ENCODE measurements at places on chromosomes 3 and 15.
A peak's percentile ranks its signal among the peaks of the same experiment; 100 is the strongest.

GRCh38 chr3:196360586-196360985 lies 22.4 kb upstream of the TM4SF19 start:
- DNase-seq = no peak

GRCh38 chr3:168341192-168341815 lies 245.6 kb upstream of the GOLIM4 start:
- DNase-seq = peak; percentile 26

DNA sequence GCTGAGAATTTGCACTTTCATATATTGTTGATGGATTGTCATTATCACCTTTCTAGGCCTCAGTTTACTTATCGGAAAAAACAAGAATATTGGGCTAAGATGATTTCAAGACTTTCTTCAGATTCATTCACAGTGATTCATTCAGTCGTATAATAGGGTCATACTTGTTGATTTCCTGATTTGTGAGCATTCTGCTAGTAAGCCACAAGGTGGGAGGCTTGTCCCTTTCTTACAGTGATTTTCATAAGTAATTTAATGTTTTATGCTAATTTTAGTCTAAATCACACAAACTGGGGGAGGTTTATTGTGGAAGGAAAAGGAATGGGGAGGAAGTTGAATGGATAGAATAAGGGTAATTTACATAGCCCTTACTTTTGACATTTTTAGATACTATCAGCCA lies 126.8 kb upstream of the GOLGA6L4 start:
- DNase-seq = no peak

DNA sequence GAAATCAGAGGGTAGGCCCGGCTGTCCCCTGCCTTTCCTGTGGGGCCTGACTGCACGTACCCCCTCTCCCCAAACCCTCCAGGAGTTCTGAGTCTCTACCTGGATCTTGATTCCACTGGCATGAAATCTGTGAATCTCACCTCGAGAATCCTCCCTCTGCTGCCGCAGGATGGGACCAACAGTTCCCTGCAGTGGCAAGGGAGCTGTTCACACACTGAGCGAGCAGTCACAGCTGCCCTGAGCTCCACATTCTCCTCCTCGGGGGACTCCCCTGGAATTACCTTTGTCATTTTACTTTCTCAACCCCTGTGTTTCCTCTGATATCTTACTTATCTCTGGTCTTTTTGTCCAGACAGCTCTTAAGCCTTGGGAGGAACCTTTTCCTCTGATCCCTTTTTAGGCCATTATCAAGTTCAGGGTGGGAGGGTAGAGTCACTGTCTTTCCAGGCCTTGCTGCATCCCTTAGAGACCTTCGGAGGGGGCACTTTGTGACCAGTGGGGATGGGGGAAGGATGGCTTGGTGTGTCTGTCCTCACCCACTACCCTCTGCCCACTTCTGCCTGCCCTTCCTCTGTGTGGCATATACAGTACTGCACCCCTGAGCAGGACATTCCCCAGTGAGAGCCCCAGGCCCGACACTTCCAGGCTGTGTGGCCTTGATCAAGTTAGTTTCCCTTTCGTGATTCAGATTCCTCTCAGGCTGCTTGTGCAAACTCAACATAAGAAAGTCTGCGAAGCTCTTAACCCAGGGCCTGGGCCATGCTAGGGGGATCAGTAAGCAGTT lies 42.0 kb downstream of the CACNA2D3 start:
- no peak for DNase-seq

DNA sequence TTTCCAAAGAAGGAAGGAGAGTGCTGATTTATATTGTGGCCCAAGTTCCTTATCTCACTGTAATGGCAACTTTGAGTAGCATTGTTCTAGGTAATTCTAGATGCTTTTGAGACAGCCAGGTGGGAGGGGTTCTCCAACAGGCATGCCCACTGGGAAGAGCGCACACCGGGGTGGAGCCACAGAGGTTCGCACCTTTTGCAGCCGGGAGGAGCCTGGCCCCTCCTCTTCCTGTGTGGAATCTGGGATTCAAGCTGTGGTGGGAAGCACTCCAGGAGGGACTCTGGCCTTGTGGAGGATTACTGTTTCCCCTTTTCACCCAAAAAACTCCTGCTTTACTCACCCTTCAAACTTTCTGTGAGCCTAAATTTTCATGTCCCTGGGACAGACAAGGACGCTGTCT lies 53.1 kb downstream of the CFAP20DC start:
- DNase-seq = no peak

GRCh38 chr3:167184511-167184910 lies 195.6 kb downstream of the ZBBX start:
- DNase-seq = no peak

Data from HFF-Myc (cell line).